Stimulated activated CD8-positive, alpha-beta memory T cell treated with anti-CD3 and anti-CD28 coated beads, Interleukin-15, amount 100 ng/mL, for 24 hours (primary cell): ENCODE measurements at places on chromosomes 4 and X.

GRCh38 chr4:26001413-26001812 lies 87.4 kb downstream of the SMIM20 start:
- no peak for DNase-seq

- DNase-seq: no peak
Observed at GRCh38 chr4:151527699-151528098, 118.7 kb downstream of the FHIP1A start.

- no peak for DNase-seq
Observed at GRCh38 chrX:40660381-40660780, 13.0 kb upstream of the CXorf38 start.

DNA sequence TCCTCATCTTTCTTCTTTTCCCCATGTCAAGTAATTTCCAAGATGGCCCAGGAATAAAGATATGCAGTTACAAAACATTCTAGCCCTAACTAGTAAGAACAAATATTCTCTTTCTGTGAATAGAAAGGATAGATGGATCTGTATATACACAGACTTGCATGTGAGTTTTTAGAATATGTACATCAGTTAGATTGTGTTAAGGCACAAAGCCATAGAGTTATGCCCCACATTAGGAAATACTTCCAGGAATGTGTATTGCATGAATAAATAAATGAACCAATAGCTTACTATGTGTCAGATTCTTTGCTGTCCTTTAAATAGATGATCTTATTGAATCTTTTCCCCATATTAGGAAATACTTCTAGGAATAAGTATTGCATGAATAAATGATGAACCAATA lies 46.0 kb upstream of the TMPRSS11E start:
- DNase-seq: no peak

- no peak for DNase-seq
Observed at GRCh38 chr4:130563185-130563888, 1467.4 kb downstream of the C4orf33 start.

DNA sequence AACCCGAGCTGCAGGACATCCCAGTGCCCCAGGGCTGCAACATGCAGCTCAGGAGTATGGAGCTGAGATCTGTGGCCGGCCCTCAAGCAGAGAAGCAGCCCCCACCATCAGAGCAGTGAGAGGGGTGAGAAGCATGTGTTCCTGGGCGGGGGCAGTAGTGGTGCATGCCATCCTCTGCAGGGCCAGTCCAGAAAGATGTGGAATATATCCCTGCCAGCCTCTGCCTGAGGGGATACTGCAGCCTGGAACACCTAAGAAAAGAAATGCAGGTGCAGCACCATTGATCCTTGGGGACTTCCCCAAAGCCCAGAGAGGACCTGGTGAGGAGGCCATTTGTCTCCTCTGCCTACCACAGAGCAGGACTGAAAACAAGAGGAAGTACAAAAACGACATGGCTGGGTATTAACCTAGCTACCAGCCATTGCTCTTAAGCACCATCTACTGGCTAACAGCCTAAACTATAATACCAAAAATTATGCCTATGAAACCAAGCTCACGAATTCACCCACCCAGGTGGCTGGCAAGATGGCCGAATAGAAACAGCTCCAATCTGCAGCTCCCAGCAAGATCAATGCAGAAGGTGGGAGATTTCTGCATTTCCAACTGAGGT lies 158.8 kb downstream of the ADGRA3 start:
- no peak for DNase-seq

DNA sequence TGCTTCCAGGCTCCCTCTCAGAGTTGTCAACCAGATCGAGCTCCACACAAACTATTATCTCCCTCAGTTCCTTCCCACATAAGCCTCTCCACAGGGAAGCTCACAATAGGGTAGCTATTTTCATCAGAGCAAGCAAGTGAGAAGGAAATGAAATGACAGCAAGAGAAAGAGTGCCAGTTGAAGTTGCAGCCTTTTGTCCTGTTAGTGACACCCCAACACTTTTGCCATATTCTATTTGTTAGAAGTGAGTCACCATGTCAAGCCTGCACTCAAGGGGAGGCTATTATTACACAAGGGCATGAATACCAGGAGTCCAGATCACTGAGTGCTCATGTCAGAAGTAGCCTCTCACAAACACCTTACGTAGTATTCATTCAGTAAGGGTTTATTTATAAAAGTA lies 266.3 kb upstream of the NOCT start:
- DNase-seq: no peak
